ENCODE measurements at places on chromosomes 12 and 14. TPM values are rescaled to one million over a fixed set of nuclear protein-coding genes. Genes with fewer than 3 reads are reported as not detected.

DNA sequence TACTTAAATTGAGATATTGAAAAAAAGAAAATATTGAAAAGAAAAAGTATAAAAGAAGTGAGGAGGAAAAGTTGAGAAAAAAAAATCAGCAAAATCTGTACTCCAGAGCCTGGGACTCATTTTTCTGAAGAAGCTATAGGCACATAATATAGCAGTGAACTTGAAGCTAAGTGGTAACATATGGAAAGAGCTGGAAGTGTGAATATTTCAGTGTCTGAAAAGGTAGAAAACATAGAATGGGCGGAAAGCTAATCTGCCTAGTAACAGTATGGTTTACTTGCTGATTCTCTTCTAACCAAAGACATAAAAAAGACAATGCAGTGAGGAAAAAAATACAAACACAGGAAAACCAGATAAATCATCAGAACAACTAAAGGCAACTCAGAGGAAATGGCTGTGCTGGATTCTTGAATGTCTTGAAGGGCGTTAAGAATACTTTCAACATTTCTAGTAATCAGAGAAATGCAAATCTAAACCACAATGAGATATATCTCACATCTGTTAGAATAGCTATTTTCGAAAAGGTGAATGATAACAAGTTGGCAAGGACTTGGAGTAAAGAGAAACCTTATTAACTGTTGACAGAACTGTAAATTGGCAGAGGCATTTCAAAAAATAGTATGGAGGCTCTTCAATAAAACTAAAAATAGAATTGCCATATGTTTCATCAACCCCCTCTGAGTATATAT lies 784.6 kb downstream of the LRFN5 start:
- H3K27me3 ChIP-seq, result no peaks in the 10 kb centered on the region
- H3K27ac ChIP-seq, result no peak overlapping the region
- no peaks in the 10 kb centered on the region for H3K36me3 ChIP-seq
- DNase-seq, result no peak
- no peak overlapping the region for H3K4me3 ChIP-seq
- no peaks in the 10 kb centered on the region for H3K4me1 ChIP-seq

DNA sequence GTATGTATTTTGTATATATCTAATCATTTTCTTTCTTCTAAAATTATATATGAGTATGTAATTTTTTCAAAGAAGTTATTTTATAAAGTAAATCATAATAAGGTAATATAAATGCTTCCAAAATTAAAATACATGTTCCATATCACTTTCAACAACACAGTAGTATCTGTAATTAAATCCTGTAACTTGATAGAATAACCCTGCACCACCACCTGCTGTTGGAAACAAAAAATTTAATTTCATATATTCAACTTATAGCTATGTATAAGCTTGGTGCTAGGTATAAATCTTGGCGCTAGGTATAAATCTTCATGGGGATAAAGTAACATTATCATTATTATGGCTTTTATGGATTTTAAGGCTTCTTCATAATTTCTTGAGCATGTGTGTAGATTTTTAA lies 149.7 kb upstream of the DCN start:
- DNase-seq, result no peak
- peaks cover 20% of the 10 kb centered on the region for H3K4me1 ChIP-seq
- H3K27me3 ChIP-seq, result no peaks in the 10 kb centered on the region
- no peak overlapping the region for H3K4me3 ChIP-seq
- no peaks in the 10 kb centered on the region for H3K36me3 ChIP-seq
- no peak overlapping the region for H3K27ac ChIP-seq

- H3K27ac ChIP-seq, result no peak overlapping the region
- H3K27me3 ChIP-seq, result no peaks in the 10 kb centered on the region
- H3K4me3 ChIP-seq, result no peak overlapping the region
- no peak for DNase-seq
- no peaks in the 10 kb centered on the region for H3K36me3 ChIP-seq
These were observed 38.5 kb upstream of the SLC6A15 start for GRCh38 chr12:84950971-84951546.

Gene SLC39A5
- not detected for total RNA-seq

Gene COX8C
- total RNA-seq, result not detected

Gene CLEC4D
- not detected for total RNA-seq

Gene OR6C2
- total RNA-seq, result not detected

All from SJCRH30 (cell line).